Activated B cell treated with CpG ODN at 0.5 μM for 24 hours (primary cell): ENCODE measurements at places on chromosomes 7 and 10.
A peak's percentile ranks its signal among the peaks of the same experiment; 100 is the strongest.

DNA sequence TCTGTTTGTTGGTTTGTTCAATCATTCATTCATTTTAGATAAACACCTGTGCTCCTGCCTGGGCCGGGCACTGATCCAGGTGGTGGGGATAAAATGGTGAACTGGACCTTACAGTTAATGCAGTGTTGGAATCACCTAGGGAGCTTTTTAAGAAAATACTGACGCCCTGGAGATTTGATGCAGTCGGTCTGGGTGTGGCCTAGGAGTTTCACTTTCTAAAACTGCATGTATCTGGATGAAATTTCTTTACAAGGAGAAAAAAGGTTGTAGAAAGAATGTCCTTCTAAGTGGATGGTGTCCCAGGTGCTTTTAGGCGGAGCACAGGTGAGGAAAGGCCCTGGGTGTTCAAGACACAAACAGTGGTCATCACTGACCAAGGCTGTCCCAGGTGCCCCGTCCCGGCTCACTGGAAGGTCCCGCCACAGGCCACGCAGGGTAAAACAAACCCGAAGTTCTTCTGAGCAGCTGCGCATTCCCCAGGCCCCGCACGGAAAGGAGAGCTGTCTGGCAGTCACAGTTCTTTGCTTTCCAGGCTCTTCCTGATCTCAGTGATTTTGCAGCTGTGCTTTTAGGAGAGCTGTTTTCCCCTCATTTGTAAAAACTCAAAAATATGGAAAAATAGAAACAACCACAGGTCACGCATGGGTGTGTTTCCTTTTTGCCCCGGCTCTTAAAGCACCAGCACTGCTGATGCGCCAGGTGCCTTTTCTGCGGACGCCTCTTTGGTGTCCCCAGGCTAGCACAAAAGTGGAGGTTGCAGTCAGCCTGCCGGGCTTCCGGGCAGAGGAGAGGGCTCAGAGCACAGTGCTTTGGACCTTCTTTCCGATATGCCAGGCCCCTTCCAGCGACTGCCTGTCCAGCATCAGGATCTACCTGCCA lies 161.9 kb downstream of the GRK5 start:
- DNase-seq = peak; percentile 46

GRCh38 chr10:62309254-62309653 lies 40.6 kb upstream of the RTKN2 start:
- no peak for DNase-seq

DNA sequence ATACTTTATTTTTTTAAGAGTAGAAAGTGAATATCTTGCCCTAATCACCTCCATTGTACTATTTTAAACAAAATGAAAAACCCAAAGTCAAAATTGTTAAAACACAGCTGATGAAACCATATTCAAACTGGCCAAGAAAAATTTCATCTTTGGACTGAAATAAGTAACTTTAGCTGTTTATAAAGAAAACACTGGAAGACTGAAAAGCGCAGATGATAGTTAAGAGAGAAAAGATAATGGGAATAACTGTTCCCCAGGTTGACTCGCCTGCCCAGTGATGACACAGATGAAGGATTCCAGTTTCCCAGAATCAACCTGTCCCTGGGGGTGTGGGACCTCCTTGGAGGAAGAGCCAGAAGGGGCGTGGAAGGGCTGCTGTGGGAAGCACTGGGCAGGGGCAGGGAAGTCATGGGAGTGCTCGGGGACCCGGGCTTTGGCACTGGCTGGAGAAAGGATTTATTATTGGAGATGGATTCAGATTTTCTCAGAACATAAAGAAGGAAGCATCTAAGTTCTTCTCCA lies 43.1 kb downstream of the DENND2A start:
- no peak for DNase-seq

DNA sequence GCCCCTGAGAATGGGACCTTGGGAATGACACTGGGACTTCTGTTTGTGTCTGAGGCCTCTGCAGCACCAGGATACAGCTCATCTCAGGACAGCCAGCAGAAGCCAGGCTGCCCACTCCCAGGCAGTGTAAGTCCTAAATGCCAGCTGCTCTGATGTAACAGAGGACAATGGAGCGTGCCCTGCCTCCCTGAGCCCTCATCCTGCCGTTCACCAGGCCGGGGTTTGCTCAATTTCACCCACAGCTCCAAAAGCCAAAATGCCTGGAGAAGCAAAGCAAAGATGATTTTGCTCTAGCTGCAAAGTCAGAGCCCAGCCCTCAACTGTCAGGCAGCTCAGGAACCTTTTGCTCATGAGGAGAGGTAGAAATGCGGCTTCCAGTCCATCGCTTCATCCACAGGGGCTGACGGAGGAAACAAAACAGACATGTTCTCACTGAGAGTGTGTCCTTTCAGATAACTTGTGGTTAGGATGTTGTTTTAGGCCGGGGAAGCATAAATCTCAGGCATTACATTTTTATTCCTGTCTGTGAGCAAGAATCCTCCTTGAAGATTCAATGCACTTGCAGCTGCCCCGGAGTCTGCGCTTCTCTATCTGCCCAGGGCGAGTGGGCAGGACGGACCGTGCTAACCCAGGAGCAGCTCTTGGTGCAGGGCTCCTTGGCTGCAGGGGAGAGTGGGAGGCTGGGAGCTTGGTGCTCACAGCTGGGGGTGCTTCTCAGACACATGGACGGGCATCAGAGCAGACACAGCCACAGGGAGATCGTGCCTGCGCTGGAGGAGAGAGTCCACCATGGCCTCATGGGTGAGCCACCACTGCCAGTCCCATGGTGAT lies 83.2 kb upstream of the CHST15 start:
- no peak for DNase-seq

GRCh38 chr7:81754918-81755696 lies 14.7 kb downstream of the HGF start:
- no peak for DNase-seq

DNA sequence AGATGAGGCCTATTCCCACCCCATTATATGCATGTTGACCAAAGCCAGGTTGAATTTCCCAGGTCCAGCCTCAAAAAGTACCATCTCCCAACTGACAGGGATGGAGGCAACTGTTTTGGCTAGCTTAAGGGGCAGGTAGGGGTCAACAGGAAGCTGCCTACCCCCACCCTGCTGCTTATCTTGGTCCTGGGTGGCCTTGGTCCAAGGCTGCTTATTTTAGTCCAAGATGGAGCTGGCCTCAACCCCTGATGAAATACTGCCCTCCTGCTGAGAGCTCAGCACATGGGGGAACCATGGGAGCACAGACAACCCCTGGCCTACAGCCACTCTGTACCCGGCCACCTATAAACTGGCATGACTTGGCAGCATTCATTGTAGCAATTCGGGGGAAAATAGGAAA lies 23.1 kb downstream of the MYO1G start:
- no peak for DNase-seq

- no peak for DNase-seq
Observed at GRCh38 chr7:24555719-24556118, 17.5 kb upstream of the PALS2 start.

DNA sequence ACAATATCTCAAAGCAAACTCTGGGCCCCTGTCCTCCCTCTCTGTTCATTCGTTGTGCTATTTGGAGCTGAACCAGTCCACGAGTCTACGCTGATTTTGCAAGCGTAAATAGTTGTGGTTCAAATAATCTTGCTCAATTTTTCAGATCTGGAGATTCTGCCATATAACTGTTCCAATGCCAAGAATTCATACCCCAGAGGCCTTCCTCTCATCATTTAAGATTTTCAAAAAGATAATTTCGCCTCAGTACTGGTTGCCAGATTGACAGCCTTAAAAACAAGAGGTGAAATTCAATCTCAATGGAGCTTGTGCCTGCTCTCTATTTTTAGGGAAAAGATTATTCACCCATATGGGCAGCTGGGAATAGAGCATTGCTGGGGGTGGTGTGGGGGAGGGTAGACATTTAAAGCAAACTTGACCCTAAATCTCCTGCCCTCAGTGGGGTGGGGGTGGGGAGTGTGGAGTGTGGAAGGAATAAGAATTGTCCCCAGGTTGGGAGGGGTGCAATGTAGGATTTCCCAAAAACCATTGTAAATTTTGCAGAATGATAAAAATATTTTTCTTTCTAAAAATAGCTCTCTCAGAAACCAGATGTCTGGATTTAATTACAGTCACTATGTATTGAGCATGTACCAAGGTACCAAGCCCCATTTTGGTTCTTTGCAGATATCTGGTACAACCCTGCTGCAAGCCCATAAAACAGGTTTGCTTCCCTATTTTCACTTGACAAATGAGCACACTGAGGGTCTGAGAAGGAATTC lies 104.7 kb upstream of the EEPD1 start:
- DNase-seq = no peak

DNA sequence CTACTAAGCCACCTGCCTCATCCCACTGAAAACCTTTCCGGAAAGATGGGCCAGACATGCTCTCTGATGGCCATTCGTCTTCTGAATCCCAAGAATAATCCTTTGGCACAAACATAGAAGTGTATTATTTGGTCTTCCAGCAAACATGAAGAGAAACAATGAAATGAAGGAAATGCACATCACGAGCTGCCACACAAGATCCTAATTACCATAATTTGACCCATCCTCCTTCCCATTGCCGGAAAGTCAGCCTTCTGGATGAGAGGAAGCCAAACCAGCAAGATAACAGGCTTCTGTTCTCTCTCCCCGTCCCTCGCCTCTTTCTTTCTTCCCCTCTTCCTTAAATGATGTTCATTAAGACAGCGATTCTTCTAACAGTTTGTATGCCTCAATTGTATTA lies 218.9 kb upstream of the KMT2E start:
- DNase-seq = no peak

DNA sequence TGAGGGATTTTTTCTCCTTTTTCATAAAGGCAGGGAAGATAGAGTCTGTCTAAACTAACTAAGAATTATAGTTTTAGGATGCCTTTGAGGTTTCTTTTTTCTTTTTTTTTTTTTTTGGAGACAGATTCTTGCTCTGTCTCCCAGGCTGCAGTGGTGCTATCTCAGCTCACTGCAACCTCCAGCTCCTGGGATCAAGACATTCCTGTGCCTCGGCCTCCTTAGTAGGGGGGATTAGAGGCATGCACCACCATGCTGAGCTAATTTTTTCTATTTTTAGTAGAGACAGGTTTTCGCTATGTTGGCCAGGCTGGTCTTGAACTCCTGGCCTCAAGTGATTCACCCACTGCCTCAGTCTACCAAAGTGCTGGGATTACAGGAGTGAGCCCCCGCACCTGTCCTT lies 239.7 kb downstream of the KCND2 start:
- no peak for DNase-seq

DNA sequence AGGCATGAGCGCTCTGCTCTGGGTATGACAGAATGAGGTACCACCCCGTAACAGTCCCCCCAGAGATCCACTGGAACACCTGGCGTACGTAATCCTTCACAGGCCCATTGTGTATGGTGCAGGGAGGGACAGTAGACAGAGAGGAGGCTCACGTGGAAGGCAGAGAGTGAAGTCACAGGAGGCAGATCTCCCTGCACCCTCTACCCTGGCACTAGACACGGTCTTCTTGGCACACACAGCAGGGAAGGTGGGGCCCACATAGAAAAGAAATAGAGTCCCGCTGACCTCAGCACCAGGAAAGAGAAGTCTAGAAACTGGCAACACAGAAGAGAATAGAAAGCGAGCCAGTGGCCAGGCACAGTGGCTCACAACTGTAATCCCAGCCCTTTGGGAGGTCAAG lies 51.9 kb downstream of the SLC29A4 start:
- DNase-seq = no peak
